ENCODE measurements at places on chromosomes 2 and 18.

- no peak for DNase-seq
These were observed 1157.4 kb downstream of the RPIA start for GRCh38 chr2:89848763-89849368.

- no peak for DNase-seq
These were observed 43.3 kb upstream of the LDLRAD4 start for GRCh38 chr18:13175266-13175665.

- no peak for DNase-seq
These were observed 100.0 kb upstream of the CXCR4 start for GRCh38 chr2:136217996-136218395.

- no peak for DNase-seq
These were observed 19.2 kb downstream of the HNRNPLL start for GRCh38 chr2:38583524-38583923.

DNA sequence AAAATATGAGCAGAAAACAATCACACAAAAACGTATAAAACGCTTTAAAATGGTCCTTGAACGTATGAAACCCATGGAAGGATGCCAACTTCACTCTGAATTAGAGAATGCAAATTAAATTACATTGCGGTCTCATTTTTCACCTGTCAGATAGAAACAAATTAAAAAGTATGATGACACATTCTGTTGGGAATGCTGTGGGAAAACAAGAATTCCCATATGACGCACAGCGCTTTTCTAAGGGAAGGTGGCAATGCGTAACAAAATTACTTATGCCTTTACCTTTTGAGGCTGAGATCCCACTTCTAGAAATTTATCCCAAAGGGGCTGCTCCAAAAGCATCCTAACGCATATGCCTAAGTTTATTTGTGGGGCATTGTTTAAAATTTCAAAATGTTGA lies 3.8 kb upstream of the RPS7 start:
- no peak for DNase-seq
